ENCODE measurements at places on chromosomes 16 and 17. TPM values are rescaled to one million over a fixed set of nuclear protein-coding genes. Genes with fewer than 3 reads are reported as not detected.

Gene WNT9B
- total RNA-seq = not detected

Gene KRTAP2-3
- not detected for total RNA-seq

Gene ITGAL
- total RNA-seq = 4.2 TPM

Gene CDH1
- not detected for total RNA-seq

Gene TBX4
- total RNA-seq = not detected

Measured in Right ventricle myocardium inferior (tissue), 1 donor.